CD4-positive, alpha-beta T cell treated with Interleukin-6 for 4 hours (primary cell): ENCODE measurements at places on chromosomes 5 and 9.

GRCh38 chr5:68368311-68369022, 152.9 kb downstream of the PIK3R1 start:
- no peak for DNase-seq

DNA sequence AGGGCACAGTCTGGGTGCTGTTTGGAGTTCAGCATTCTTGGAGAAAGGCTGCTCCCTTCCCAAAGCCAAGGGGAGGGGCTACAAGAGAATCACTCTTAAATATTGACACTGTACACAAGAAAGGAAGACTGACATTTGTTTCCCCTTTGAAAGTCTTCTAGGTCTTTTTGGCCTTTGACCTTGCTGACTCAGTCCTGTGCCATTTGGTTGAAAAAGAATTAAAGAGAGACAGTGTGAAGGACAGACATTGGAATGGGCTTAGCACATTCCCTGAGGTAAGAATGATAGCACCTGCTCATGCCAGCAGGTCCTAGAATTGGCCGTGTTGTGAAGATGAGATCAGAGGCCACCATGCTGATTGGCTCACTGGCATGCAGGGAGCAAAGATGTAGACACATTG, 271.4 kb upstream of the ZNF608 start:
- DNase-seq = no peak

DNA sequence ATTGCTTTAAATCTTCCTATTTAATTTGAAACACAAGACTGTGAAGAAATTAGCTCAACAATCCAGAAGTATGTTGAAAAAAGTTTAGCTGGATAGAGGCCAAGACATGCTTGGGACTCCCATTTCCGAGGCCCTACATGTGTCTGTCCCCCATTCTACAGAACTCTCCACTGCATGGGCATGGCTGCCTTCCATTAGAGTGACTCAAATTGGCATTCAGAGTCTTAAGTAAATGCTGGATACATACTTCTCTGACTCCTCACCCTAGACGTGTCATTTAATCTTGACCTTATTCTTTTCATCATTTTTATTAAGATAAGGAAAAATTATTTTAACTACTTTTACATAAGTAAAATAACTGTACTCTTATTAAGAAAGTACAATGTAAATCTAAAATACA, 530.4 kb upstream of the CDH9 start:
- DNase-seq = no peak

- DNase-seq = peak; percentile 41
These were observed 101.6 kb upstream of the SPRY4 start for GRCh38 chr5:142426129-142427014.

GRCh38 chr5:80763873-80764647, 109.3 kb upstream of the DHFR start:
- DNase-seq = no peak

DNA sequence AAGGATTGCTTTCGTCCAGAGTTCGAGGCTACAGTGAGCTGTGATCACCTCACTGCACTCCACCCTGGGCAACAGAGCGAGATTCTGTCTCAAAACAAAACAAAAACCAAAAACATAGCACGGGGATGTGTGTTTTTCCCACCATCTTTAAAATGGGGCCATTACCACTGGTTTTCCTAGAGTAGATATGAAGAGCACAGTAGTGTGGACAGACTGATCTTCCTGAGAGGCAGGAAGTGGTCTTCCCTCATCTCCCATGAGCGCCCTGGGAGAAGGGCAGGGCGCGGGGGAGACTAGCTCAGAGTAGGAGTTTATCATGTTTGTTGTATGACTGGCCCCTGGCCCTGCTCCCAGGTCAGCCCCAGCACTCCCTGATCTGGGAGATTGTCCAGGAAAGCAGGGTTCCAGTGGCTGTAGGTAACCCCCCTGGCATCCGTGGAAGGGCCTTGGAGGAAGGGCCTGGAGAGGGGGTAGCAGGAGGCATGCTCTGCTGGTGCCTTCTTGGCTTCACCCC, 2.3 kb downstream of the SUSD3 start:
- DNase-seq = no peak

GRCh38 chr5:14584848-14585247, 3.3 kb downstream of the OTULINL start:
- no peak for DNase-seq

DNA sequence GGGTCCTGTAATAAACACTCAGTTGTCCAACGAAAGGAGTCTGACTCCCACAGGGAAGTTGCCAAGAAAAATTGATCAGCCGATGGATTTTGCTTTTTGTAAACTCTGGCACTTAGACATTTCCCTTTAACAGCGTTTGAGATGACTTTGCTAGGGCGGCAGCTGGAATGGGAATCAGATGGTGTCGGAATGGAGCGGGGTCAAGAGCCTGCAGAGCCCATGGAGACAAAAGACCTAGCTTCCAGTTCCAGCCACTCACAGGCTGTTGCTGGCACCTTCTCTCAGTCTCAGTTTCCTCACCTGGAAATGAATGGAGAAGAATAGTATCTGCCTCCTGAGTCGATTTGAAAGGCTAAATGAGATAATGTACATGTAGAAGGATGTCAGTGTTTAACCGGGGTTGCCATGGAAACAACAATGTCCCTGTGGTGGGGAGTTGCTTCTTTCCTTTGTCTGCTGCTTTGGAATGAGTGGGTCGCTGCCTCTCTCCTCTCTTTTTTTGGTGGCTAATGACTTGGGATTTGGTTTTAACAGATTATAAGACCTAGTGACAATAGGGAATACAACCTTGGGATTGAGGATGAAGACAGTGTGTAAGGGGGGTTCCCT, 137.4 kb downstream of the GAS1 start:
- no peak for DNase-seq

- no peak for DNase-seq
These were observed 40.0 kb downstream of the DAPK1 start for GRCh38 chr9:87537625-87538024.

- no peak for DNase-seq
These were observed 36.9 kb upstream of the CDK20 start for GRCh38 chr9:88011005-88011766.

DNA sequence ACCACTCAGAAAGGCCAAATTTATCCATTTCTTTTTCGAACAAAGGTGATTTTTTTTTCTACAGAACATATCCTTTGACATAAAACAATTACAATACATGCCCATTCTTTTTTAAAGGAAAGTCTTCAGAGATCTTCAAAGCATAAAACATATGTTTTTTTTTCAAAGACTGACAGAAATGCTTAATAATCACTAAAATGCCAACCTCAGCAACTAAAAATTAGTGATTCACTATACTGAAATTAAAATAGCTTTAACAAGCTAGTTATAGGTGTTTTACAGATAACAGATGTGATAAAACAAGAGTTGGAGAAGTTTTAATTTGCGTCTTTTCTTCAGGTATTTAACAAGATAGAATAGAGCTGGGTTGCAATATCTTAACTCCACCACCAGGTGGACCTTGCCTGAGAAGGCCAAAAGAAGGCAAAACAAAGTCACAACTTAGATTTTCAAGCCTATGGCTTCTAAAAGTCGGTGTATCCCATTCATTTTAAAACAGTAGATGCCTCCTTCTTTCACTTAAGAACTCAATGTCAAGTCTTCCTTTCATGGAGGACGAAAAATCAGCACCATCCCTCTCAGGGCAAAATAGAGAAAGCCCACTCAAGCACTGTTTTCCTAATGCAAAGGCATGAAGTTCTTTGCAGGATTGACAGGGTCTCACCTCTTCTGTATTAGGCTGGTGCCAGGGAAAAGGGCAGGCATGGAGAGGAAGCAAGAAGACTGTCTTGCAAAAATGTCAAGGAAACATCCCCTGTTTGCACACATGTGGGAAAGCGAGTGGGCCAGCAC, 31.1 kb upstream of the CPLX2 start:
- no peak for DNase-seq

GRCh38 chr9:126320158-126320922, 6.3 kb upstream of the MVB12B start:
- no peak for DNase-seq

GRCh38 chr9:121818841-121819427, 167.5 kb downstream of the DAB2IP start:
- no peak for DNase-seq

- no peak for DNase-seq
These were observed 330.5 kb upstream of the IRX4 start for GRCh38 chr5:2213121-2213730.

DNA sequence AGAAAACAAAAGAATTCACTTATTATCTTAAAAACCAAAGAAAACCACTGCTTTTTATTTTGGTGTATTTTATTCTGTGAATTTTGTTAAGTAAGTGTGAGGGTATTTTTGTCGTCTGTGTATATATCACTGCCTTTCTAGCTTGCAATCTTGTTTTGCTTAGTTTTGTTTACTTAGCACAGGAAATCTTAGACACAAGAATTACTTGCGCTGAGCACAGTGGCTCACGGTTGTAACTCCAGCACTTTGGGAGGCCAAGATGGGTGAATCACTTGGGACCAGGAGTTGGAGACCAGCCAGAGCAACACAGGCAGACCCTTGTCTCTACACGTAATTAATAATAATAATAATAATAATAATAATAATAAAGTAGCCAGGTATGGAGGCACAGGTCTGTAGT, 230.3 kb downstream of the PAPPA start:
- DNase-seq = no peak

DNA sequence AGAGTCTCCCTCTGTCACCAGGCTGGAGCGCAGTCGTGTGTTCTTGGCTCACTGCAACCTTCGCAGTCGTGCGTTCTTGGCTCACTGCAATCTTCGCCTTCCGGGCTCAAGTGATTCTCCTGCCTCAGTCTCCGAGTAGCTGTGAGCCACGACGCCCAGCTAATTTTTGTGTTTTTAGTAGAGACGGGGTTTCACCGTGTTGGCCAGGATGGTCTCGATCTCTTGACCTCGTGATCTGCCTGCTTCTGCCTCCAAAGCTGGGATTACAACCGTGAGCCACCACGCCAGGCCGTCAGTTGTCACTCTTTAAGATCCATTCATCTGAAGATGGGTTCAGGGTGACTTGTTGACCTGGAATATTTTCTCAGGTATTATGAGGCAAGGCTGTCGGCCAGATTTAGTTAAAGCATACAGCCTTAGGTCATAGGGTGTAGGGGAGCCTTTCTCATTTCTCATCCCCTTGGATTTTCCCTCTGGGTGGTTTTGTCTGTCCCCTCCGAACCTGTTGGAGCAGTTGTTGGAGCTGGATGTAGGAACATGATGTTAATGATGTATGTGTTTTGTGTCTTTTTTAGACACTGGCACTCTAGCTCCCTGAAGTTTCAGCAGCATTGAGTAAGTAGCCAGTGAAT, 1.6 kb downstream of the SLC22A5 start:
- DNase-seq = no peak

DNA sequence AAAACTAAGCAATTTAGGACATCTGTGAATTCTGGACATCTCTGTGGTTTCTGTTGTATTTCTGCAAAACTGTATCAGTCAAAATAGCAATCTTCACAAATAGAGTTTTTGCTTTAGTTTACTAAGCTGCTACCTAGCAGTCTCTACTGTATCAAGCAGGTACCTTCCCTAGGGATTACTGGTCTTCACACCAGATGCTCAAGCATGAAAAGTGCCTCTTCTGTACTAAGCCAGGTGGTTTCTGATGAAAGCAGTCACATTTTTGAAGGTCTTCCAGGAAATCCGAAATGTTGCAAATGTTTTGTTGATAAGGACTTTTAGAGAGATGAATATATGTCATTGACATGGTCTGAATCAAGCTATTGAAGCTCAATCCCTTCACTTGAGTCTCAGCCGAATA, 540.0 kb downstream of the KCTD16 start:
- DNase-seq = no peak

DNA sequence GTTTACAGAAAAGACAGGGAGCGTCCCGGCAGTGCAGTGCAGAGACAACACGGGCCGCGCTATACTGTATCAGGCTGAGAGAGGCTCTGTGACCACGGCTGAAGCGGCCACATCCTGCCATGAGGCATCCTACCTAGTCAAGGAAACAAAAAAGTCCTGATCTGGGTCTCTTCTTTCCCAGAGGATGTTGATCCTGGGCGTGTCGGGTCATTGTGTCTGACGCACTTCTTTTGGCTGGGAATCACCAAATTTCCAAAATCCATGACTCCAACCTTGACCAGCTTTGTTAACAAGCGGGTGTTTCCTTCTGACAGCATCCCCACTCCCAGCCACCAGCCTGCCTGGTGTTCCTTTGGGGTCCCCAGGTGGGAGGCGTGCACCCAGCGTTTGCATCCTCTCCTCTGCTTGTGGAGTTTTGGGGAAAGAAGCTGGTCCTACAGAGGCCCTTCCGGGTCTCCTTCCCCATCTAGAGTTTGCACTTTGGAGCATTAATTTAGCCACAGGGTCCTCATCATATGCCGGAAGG, 91.4 kb upstream of the RAI14 start:
- no peak for DNase-seq

- peak; percentile 84 for DNase-seq
These were observed 1.3 kb downstream of the ANP32B start for GRCh38 chr9:97984188-97985057.

GRCh38 chr9:109108318-109108717, 11.4 kb downstream of the TMEM245 start:
- no peak for DNase-seq

- DNase-seq = no peak
These were observed 97.4 kb downstream of the HOMER1 start for GRCh38 chr5:79416499-79416898.

GRCh38 chr5:36701085-36701698, 94.8 kb downstream of the SLC1A3 start:
- no peak for DNase-seq

DNA sequence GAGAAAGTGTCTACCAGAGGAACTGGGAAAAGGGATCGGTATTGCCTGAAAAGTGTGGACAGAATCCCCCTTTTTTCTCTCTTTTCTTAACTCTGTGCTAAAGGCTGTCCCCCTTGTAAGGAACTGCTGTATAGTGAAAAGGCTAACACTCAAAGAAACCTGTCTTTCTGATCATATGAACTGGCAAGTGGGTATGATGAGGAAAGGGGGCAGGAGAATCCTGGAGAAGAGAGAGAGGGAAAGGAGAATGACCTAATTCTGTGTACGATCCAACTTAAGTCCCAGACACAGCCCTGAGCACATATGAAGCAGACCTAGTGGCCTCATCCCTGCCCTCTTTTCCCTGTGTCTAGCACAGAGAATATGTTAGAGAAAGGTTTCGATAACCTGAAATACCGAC, 967 bp downstream of the ANKRD31 start:
- no peak for DNase-seq

DNA sequence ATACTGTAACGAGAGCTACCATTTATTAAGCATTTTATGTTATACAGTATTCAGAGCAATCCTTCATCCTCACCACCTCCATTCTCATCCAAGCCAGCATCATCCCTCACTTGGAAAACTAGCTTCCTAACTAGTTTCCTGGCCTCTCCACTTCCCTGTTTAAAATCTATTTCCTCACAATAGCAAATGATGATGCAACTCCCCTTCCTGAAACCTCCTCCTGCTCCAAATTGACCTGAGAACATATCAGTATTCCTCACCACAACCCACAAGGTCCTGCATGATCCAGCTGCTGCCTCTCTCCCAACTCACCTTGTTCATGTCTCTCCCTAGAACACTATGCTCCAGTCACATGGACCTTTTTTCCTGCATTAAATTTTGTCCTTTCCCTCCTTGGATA, 4.3 kb upstream of the SLC36A2 start:
- no peak for DNase-seq

- no peak for DNase-seq
These were observed 181.2 kb downstream of the MACROH2A1 start for GRCh38 chr5:135217669-135218485.

- DNase-seq = no peak
These were observed 205.3 kb upstream of the WWC1 start for GRCh38 chr5:168086104-168086610.
